GM12892 (cell line): ENCODE measurements at places on chromosomes 1 and 21.

GRCh38 chr1:84352298-84353106 lies 45.8 kb upstream of the DNASE2B start:
- no peak for DNase-seq

DNA sequence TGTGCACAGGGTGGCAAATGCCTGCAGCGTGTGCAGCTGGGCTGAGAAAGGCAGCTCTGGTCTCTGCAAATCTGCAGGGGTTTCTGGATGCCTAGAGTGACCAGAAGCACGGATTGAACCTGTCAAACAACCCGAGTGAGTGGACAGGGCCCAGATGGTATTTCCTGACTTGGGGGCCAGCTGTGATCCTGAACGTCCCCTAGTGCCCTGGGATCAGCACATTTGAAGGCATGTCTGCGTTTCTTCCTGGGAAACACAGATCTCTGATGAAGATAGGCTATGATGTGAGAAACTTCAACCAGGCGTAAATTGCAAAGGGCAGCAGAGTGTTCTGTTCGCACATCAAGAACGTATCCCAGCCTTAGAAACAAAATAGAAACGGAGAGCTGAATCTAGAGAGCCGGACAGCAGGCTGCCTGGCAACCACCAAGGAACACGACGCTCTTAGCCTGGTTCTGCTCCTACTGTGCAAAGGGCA lies 163.1 kb downstream of the KCNJ6 start:
- DNase-seq: no peak

- no peak for DNase-seq
These were observed 67.9 kb upstream of the DYNLT5 start for GRCh38 chr1:66684353-66684752.

DNA sequence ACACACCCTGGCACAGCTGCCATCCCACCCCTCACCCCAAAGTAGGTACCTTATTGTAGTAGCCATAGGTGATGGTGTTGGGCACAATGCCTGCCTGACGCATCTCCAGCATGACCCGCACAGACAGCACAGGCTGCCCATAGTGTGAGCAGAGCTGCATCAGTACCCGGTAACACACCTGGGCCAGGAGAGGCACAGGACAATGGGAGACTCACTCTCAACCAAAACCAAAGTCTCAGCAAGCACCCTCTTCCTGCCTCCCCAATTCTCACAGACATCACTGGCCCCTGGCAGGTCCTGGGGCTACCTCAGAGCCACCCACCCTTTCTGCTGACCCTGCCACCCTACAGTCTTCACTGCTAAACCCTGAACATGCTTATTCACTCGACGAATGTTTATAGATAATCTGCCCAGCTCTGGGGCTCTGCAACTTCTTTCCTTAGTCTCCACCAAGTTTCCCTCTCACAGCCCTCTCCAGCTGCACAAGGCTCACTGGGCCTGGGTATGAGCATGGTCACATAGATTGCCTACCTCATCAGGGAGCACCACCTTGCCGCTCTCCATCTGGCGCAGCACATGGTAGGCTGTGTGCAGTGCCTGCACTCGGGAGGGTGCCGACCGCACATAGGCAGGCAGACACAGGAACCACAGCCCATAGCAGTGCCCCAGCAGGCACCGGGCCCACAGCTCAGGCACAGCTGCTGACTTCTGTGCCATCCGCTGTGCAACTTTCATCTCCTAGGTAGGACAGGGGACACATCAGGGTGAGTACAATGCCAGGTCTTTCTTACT lies 10.3 kb downstream of the DENND4B start:
- no peak for DNase-seq

DNA sequence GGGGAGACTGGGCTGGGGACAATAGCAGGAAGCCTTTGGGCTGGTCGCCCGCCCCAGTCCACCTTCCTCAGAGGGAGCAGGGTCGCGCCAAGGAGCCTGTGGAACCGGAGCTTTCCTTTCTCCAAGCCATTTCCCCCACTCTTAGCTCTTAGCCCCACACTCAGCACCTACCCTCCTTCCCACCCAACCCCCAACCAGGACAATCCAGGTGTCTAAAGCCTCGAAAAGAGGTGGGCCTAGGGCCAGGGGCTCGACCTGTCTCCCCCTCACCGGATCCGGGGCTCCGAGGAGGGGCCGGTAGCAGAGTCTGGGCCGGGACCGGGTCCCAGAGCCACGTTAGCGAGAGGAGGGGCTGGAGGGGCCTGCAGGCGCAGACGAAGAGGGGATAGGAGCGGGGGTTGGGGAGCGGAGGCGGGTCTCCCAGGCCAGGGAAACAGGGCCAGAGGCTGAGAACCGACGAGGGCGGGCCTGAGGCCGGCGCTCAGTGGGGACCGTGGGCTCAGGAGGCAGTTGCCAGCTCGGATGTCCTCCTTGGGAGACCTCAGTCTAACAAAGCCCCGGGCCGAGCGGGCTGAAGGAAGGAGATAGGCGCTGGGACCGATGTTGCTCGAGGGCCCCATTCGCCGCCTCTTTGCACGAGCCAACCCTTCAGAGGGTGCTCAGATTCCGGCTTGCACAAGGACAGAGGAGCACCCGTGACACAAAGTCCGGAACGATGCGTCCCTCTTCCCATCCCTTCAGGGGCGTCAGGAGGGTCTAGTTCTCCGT lies 943 bp downstream of the SEMA6C start:
- DNase-seq: no peak

DNA sequence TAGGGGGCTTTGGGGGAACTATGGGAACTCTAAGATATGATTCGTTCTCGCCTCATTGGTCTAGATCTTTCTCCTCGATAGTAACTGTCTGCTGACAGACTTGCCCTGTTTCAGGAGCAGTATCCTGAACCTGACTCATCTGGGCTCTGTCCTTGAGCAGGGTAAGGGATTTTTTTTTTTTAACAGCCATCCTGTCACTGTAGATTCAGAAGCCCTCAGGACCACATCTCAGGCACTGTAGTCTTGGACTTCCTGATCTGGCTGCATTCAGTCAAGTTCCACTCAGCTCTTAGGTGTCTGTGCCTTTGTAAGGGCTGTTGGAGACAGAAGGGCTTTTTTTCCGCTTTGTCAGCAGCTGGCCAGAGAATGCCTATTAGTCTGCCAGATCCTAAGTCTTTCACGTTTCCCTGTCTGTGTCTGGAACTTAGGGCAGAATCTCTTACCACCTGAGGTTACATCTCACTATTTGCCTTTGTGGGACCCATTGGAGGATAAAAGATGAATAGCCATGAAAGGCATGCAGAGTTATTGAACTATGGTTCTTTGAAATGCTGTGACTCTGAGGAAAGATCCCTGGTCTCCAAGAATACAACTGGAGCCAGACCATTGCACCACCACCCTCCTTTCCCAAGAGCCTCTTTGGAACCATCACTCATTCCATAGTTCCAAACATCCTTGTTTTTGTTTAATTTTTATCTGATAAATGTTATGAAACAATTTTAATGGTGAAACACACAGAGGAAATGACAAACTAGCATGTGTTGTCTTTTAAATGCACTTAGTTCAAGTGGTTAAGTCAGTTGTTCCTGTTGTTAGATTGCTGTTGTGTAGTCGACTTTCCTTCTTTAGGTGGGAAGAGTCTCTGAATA lies 49.7 kb upstream of the MACF1 start:
- DNase-seq: no peak

DNA sequence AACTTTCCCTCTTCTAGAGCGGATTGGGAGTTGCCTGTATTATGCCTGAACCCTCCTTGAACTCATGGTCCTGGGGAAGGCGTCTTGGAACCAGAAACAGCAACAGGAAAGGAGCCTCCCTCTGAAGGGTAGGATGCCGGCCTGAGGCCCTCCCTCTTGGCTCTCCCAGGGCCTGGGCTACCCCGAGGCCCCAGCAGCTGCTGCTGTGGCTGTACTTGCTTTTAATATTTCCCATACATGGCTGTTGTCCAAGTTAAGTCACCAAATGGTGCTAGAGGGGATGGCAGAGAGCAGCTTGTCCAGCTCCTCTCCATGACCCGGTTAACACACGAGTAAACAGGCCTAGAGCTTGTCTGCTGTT lies 10.5 kb downstream of the CHRNB2 start:
- DNase-seq: no peak

DNA sequence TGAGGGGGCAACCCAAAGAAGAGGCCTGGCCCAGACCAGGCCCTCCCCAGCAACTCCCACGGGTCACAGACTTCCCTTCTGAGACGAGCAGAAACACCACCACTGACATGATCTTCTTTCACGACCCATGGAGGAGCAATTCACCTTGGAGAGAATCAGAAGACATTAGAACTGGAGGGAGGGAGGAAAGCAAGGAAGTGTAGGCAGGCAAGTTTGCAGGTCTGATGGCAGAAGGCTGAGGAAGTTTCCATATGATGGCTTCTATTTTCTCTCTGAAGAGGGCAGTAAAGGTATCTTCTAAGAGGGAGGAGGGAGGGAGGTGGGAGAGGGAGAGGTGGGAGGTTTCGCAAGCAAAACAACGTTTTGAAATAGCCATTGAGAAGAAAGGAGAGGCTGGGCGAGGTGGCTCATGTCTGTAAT lies 1.4 kb upstream of the UBXN10 start:
- DNase-seq: no peak

- no peak for DNase-seq
These were observed 35.6 kb downstream of the CAMTA1 start for GRCh38 chr1:6820899-6821298.

GRCh38 chr1:32885676-32886003 lies 651 bp upstream of the HPCA start:
- no peak for DNase-seq

DNA sequence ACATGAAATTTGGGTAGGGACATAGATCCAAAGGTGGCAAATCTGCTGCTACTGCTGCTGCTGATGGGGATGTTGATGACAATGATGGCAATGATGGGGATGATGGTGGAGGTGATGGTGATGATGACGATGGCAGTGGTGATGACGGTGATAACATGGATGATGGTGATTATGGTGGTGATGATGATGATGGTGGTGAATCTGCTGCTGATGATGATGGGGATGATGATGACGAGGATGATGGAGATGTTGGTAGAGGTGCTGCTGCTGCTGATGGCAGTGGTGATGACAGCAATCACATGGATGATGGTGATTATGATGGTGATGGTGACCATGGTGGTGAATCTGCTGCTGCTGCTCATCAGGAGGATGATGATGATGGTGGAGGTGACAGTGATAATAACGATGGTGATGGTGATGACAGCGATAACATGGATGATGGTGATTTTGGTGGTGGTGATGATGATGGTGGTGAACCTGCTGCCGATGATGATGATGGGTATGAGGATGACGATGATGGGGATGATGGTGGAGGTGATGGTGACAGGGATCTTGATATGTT lies 341.0 kb upstream of the VAMP3 start:
- DNase-seq: no peak

- no peak for DNase-seq
These were observed 14.2 kb downstream of the VPS13D start for GRCh38 chr1:12244078-12244477.

DNA sequence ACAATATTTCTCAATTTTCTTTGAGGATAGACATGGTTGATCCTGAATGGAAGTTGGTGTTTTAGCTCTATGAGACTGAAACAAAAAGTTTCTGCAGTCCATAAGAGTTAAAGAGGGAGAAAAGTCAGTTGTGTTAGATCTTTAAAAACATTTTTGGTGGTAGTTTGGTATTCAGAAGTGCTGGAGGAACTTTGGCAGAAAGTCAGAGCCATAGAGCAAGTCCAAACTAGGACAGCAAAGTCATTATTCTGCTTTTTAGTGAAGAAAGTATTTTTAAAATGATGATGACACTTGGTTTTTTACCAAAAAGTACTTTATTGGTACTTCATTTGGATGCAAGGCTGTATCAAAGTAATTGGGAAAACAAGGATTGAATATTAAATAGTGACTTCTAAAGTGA lies 41.8 kb downstream of the FNBP1L start:
- DNase-seq: no peak

GRCh38 chr1:175287377-175287776 lies 94.8 kb upstream of the KIAA0040 start:
- DNase-seq: no peak

GRCh38 chr1:153174624-153175023 lies 23.9 kb upstream of the SPRR2G start:
- DNase-seq: no peak

GRCh38 chr1:246164764-246165163 lies 342.3 kb downstream of the SMYD3 start:
- no peak for DNase-seq

DNA sequence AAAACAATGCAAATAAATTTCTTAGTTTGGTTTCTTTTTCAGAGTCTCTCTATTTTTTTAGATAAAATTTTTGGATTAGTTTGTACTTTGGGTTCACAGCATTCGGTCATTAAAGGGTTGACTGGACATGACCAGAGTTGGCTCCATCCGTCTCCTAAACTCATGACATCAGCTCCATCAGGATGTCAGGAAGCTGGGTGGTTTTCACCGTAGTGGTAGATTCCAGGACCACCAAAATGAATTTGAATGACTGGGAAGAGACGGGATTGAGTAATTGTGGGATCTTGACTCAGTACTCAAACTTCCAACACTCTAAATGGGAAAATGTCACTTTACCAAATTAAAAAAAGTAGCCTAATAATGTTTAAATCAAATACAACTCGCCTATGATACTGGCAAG lies 279.2 kb upstream of the DUSP10 start:
- no peak for DNase-seq

- no peak for DNase-seq
These were observed 18.8 kb downstream of the TNFRSF25 start for GRCh38 chr1:6447016-6447817.

DNA sequence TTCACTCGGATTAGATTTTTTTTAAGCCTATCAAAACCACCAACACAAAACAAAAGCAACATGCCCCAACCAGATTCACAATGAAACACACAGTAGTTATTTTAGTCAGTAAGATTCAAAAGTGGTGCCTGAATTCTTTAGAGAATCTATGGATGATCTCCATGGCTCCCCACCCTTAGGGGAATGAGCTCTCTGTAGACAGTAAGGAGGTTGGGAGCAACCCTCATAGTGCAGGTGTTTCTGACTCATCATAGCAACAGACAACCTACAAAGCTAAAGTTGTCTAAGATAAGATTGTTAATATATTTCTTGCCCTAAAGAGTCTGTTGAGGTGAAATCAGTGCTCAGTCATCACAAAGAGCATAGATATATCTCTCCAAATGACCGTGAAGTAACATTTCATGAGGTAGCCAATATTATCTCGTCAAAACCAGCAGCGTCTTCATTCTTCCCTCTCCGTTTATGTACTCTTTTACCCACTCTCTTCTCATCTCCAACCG lies 78.3 kb downstream of the ADAMTS1 start:
- no peak for DNase-seq

DNA sequence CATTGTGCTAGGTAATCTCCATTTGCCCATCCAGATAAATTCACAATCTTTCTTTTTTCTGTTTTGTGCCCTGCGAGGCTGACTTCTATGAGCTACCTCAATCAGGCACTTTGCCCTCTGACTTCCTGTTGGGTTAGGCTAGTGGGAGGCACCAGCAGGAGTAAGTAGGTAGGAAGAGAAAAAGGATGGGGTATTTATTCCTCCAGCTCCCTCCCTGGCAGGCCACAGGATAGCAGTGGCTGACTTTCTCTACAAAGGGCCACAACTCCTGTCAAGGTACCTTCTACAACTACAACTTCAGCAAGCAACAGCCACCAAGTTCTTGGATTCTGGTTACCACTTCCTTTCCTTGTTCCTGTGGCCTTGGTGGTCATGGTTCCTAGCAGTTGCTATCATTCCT lies 18.8 kb upstream of the GORAB start:
- no peak for DNase-seq
